ENCODE measurements at places on chromosomes 11 and 22.

DNA sequence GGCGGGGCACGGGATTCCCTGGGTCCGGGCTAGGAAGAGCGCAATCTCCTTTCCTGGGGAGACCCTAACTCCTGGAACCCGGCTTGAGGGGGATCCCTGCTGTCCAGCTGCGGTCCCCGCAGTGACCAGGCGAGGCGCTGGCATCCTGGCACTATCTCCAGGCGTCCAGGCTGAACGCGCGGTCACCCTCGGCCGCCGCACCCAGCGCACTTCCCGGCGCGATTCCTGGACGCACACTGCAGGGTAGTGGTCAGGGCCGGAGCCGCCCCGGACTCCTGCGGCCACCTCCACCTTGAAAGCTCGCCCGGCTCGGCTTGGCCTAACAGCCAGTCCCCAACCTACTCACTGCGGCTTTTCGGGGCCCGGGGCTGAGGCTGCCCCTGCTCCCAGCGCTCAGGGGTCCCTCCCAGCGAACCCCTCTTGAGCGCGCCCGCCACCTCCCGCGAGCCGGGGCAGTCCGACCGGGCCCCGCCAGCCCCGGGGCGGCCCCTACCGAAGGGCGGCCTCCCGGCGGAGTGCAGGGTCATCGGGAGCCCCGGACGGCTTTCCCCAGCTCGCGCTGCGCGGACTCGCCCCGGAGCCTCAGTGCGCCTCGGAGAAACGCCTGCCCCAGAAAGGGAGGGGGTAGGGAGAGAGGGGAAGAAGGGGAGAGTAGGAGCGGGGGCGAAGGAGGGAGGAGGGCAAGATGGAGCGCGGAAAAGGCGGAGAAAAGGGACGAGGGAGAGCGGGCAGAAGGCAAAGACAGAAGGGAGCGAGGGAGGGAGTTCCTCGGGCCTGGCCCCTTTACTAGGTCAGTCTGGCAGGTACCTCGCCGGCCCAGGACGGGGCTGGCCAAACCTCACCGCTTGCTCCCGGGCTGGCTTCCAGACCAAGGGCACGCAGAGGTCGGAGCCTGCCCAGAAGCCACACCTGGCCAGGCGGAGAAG, 1.0 kb downstream of the POU2AF3 start:
- peak; percentile 41 for DNase-seq

- no peak for DNase-seq
Measured at GRCh38 chr11:94672636-94673035, 95.5 kb upstream of the AMOTL1 start.

GRCh38 chr11:118827118-118827517, 36.2 kb upstream of the DDX6 start:
- DNase-seq = no peak

- DNase-seq = no peak
Measured at GRCh38 chr11:19430346-19430745, 189.6 kb upstream of the E2F8 start.

DNA sequence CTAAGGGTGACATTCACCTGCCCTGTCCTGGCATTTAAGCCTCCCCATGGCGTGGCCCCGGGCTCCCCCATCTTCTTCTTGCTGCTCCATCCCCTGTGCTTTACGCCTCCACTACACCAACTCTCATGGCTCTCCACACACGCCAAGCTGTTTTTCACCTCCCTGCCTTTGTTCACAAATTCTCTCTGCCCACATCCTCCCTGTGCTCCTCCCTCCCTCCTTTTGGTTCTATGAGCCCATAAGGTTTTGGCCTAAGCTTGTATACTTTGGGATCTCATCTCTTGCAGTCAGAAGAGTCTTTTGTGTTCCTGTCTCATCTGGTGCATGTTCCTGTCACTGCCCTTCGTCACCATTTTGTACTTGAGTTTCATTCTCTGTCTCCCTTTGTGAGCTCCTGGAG, 4.6 kb upstream of the DNAL4 start:
- no peak for DNase-seq

DNA sequence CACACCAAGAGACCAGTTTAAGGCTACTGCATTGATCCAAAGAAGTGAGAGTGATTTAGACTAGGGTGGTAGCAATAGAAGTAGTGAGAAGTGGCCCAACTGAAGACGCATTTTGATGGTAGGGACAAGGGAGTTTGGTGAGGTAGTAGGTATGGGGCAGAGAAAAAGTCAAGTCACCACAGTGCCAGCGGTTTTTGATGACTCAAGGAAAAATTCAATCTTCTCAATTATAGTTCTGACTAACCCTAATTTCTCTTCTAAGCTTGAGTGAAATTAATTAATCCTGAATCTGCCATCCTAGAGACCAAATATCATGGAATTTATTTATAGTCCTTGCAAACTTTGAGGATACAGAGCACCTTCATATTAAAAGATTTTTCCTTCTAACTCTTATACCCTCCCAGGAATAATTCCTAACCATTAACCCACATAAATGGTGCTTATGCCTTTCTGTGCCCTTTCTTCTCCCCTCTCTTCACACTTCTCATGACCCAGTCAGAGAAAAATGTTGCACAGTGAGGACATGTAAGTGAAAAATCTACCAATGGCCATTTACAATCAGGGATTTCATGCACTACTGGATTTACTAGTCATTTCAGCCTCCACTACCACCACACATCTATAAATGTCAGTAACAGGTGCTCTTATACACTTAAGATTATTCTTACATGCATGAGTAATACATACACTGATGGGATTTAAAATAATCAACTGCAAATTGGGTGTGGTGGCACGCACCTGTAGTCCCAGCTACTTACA, 45.9 kb upstream of the ARHGAP32 start:
- no peak for DNase-seq

DNA sequence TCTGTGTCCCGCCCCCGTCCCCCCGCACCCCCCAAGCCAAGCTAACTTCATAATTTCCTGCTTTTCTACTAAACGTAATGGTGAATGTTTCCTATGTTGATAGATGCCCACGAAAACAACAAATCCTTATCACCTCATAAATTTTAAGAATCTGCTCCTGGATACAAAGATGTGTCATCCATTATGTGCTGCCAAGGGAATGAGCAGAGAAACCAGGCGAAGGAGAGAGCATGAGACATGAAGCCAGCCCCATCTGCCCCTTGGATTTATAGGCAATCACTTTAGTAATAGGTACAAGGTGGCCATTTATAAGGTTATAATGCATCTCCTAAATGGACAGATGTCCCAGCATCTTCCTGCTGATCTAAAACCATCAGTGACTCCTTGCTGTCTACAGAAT, 30.3 kb downstream of the LAYN start:
- DNase-seq = no peak

- peak; percentile 79 for DNase-seq
Measured at GRCh38 chr11:131664816-131665215, 294.4 kb downstream of the NTM start.

DNA sequence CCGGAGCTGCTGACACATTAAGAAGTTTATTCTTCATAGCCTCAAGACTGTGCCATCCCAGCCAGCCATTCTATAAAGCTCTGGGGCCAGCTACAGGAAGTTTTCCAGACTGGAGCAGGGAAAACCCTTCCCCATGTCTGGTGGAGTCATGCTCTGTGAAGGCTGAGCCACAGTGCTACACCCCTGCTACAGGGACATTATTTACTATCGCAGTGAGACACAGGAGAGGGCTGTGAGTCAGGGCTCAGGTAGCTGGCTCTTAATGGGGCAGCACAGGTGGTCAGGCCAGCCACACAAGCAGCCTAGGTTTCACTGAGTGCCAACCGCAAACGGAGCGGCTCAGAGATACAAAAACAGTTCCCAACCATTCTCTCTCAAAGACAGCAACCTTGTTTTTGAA, 12.1 kb downstream of the HPS4 start:
- DNase-seq = no peak

DNA sequence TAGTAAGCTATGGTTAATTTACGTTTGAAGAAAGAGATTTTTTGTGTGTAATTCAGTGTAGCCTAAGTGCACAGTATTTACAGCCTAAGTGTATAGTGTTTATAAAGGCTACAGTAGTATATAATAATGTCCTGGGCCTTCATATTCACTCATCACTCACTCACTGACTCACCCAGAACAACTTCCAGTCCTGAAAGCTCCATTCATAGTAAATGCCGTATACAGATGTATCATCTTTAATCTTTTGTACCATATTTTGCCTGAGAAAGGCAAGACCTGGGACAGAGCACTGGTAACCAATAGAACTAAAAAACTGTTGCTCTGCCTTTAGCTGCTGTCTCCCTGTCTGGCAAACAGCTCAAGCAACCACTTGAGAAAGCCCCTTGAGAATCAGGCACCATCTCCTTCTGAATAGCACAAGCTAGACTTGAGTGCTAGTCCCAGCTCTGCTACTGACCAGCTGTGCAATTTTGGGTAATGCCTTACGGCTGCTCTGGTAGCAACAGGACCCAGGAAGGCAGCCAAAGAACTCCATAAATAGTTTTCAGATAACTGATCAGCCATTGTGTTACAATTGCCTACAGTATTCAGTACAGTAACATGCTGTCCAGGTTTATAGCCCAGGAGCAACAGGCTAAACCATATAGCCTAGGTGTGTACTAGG, 131.3 kb downstream of the KCNC1 start:
- DNase-seq = no peak

DNA sequence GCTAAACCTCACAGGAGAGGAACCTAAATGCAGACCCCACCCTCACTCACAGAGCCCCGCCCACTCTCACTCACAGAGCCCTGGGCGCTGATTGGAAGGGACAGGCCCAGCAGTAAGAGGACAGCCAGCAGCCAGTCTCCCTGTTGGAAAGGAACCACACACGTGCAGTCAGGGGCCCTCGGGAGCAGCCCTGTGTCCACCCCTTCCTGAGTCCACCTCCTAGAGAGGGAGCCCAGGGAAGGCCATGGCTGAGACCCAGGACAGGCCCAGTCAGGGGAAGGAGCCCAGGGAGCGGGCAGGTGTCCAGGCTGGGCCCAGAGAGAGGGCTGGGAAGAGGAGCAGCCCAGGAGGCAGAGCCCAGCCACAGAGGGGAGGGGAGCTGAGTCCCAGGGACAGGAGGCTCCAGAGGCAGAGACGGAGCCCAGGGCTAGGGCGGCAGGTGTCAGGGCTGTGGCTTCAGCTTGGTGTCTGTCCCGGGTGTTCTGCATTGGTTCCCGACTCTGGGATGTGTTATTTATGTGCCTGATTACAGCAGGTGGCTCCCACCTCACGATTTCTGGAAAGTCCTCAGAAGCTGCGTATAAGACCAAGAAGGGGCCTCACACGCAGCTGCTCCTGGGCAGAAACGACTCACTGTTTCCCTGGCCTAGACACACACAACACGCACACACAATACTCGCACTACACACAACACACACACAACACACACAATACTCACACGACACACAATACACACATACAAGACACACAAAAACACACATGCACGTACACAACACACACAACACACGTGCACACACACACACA, 9.0 kb upstream of the APOBEC3H start:
- DNase-seq = no peak
